ENCODE measurements at places on chromosomes 2 and 18.

GRCh38 chr18:76358774-76359173, 136.3 kb downstream of the ZNF516 start:
- DNase-seq = no peak

DNA sequence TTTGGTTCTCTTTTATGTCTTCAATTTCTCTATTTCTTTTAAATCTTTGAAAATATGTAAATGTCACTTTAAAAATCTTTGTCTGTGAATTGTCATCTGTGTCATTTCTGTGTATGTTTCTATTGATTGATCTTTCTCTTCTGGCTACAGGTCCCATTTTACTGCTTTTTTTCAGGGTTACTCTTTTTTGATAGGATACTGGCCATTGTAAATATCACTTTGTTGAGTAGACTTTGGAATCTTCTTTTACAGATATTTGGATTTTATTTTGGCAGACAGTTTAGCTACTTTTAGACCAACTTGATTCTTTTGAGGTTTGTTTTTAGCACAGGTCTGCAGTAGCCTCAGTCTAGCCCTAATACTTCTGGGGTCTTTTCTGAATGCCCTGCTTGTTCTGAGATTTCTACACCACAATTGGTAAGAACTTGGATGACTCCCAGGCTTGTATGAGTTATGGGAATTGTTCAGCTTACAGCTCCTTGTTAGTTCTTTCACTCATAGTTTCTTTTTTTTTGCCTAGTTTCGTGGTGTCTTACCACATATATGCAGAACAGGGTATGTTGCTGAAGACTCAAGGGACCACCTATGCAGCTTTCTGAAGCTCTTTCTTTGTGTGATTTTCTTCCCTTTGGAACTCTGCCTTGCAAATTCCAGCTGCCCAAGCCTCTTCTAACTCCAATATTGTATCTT, 122.2 kb downstream of the QPCT start:
- DNase-seq = peak; percentile 15

GRCh38 chr2:44680983-44681531, 260.4 kb upstream of the SIX3 start:
- no peak for DNase-seq

GRCh38 chr2:85760371-85760770, 6.6 kb downstream of the ATOH8 start:
- no peak for DNase-seq

- peak; percentile 63 for DNase-seq
Observed at GRCh38 chr2:150681120-150681804, 193.8 kb upstream of the RND3 start.

DNA sequence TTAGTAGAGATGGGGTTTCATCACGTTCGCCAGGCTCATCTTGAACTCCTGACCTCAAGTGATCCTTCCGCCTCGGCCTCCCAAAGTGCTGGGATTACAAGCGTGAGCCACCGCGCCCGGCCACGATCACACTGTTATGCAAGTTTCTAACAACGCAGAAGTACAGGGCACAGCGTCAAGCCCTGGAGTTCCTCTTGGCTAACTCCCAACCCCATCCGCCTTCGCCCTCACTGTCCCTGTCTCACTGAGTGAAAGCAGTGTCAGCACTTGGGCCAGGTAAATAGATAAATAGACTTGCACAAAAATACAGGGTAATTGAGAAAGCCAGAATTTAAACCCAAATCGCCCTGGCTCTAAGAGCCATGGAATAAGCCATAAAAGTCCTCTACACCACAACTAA, 111.7 kb downstream of the ACVR1 start:
- no peak for DNase-seq

- no peak for DNase-seq
Observed at GRCh38 chr18:21743166-21743832, 2.7 kb downstream of the MIB1 start.

DNA sequence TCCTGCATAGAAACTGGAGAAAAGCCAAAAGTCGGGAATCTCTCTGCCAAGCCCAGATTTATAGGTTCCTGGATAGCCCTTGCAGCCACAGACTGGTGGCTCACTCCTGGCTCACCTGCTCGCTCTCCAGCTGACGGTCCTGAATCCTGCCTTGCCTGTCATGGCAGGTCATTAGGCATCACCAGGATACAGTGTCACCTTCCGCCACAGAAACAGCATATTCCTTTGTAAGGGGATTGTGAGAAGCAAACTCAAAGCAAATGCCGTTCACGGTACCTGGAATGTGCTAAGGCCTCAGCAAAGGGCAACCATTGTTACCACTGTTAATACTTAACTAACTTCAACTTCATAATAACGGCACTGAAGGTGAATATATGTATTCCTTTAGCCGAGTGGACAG, 57.1 kb upstream of the GPR45 start:
- no peak for DNase-seq

GRCh38 chr2:169641464-169641863, 52.7 kb downstream of the CFAP210 start:
- no peak for DNase-seq

GRCh38 chr18:27717816-27718215, 459.1 kb downstream of the CDH2 start:
- no peak for DNase-seq

DNA sequence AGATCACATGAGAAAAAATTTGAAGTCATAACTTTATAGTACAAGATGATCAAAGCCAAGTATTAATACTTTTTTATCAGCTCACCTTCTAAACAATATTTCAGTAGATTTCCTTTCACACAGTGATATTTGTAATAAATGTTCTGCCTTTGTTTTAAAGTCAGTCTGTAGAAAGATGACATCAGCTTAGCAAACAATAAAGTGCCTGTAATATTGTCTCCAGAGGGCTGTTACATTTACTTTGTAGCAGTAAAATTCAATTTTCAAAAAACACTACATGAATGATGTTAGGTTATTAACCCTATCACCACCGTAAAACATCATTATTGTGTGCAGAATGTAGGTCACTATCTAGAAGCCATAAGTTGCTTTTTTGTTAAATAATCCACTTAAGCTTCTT, 49.6 kb downstream of the ZEB2 start:
- DNase-seq = no peak

- peak; percentile 64 for DNase-seq
Observed at GRCh38 chr2:201643216-201643890, at the start of gene TMEM237. TSS of gene TMEM237 (minus strand) at chr2:201643503. CDS start at chr2:201643400, 103 bp downstream.
